ENCODE measurements at places on chromosomes 2 and 18.

- no peak for DNase-seq
These were observed 170.8 kb upstream of the NCKAP5 start for GRCh38 chr2:133739039-133739438.

GRCh38 chr2:197045115-197045514, 118.6 kb upstream of the PGAP1 start:
- no peak for DNase-seq

DNA sequence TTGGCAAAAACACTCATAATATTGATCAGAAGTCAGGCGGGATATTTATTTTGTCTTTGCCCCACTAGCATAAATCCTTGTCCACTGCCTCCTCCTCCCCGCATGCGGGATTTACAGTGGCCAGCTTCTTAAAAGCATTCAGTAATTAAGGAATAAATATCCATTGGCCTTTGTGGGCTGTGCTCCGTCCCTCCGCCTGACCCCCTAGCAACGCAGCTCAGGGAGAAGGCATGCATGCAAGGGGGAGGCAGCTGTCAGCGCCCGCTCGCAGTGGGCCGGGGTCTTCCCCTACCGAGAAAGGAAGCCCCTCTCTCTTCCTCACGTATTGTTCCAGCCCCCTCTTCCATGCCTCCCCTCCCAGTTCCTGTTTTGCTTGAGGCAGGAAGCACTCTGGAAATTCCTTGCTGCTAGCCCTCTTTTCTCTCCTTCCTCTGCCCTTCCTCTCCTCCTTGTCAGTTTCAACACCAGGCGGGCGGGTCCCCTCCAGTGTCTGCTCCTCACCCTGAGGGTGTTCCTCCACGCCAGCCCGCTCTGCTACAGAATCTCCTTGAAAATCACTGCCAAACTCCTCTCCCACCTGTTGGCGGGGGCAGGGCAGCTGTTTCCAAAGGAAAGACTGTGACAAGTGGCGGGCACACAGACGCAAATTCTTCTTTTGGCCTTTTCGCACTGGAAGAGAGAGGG, 60.1 kb downstream of the GBX2 start:
- no peak for DNase-seq

- no peak for DNase-seq
These were observed 2.0 kb upstream of the CAPN14 start for GRCh38 chr2:31219131-31219969.

DNA sequence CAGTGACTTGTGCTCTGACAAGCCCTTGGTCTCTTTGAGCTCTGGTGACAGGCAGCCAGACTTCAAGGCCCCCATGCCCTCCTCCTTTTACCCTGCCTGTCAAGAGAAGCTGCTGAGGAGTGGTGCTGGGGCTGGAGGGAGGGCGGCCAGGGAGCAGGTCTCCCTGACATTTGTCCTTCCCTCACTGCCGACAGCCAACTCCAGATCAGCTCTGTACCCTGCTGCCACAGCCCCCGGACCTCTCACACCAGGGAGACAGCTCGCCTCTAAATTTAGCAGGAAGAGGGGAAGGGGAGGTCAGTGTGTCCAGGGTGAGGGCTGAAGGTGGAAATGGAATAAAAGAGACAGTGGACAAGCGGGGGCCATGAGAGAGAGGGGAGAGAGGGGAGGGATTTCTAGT, 155.8 kb downstream of the TDRD15 start:
- no peak for DNase-seq

- DNase-seq = no peak
These were observed 451.4 kb upstream of the ST6GAL2 start for GRCh38 chr2:107337209-107337898.

DNA sequence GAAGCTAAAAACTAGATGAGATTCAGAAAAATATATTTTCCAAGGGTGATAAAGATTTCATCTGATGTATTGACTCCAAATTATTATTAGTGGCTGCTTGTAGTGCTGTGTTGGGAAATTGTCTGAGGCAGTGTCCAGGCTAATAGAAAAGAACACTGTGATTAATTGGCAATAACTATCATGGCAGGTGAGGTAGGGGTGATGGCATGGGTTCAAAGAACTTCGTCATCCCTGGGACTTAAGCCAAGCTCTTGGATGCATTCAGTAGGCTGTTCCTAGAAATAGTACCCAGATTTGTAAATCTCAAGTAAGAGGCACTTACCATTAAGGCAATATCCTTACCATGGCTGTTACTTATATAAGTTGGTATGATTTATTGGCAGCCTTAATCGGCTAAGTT, 13.2 kb upstream of the RAPGEF4 start:
- no peak for DNase-seq

- no peak for DNase-seq
These were observed 1023.0 kb upstream of the ACVR2A start for GRCh38 chr2:146821836-146822316.

- DNase-seq = no peak
These were observed 1075.2 kb upstream of the NRXN1 start for GRCh38 chr2:52107124-52107523.

GRCh38 chr18:70627182-70627802, 338.4 kb downstream of the SOCS6 start:
- DNase-seq = peak; percentile 18

DNA sequence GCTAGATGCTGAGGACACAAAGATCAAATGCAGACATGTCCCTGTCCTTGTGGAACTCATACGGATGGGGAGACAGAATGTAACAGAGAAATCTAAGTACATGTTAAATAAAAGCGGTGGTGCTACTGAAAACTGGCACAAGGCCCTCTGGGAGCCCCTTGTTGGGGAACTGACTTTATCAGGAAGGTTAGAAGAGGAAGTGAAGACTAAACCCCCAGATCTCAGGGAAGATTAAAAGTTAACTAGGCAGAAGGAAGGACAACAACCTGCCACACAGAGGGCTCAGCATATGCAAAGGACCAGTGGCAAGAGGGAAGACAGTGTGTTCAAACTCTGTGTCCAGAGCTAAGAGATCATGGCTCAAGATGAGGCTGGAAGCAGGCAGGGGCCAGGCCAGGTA, 4.8 kb downstream of the CACNB4 start:
- DNase-seq = no peak

Data from COR-L47 (cell line).